Dorsolateral prefrontal cortex (tissue), 122 donors: ENCODE measurements at places on chromosomes 16 and 17.
A peak's percentile ranks its signal among the peaks of the same experiment; 100 is the strongest.

- DNase-seq: no peak
Measured at GRCh38 chr16:30443631-30444030, 2.0 kb downstream of the SEPHS2 start.

DNA sequence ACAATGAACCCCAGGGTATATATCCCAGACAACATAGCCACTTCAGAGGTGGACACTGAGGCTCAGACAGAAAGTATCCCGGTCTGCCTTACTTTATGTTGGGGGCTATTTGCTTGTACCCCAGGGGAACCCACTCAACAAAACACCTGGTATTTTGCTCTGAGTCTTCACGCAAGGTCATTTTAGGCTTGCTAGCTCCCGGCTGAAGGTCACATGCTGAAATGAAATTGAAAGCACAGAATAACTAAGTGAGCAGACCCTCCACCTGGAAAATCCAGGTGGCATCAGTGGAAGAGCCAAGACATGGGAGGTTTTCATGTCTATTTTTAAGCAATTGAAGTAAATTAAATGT is 4.1 kb upstream of the KDM8 start:
- no peak for DNase-seq

GRCh38 chr17:18339933-18340332 is 23.4 kb downstream of the SHMT1 start:
- no peak for DNase-seq

GRCh38 chr16:68900009-68900408 is 56.7 kb downstream of the TANGO6 start:
- no peak for DNase-seq

DNA sequence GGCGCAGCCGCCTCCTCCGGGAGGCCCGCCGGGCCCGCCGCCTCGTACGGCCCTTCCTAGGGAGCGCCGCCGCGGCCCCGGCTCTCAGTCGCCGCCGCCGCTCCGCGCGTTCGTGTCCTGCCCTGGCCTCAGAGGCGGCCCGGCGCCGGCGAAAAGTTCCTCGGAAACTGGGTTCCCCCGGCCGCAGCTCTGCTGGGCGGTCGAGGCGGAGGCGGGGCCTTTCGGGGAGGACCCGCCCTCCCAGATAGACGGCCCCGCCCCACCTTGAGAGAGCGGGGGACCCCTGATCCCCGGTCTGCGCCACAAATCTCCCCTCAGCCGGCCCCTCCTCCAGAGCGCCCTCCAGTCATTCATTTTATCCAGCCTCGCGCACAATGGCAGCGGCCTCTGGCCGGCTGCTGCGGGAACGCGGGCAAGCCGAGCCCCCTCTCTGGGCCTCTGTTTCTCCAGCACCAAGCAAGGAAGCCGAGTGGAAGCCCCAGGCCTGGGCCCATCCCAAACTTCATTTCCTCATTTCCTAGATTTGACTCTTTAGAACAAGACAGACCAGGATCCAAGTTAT is at the start of gene SREBF1:
Gene SREBF1 (minus strand): TSS at position 169 of the 562 bp plus-strand sequence. CDS start 169 bp downstream, outside the sequence.
- no peak for DNase-seq

DNA sequence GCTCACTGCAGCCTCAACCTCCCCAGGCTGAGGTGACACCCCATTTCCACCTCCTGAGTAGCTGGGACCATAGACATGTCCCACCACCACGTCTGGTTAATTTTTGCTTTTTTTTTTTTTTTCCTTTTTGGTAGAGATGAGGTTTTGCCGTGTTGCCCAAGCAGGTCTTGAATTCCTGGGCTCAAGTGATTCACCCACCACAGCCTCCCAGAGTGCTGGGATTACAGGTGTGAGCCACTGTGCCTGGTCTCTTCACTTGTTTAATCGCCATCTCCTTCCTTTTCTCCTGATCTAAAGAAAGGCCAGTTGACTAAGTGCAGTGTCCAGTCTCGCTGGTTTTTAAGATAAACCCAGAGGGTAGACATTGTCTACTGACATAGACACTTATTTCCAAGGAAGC is 152.0 kb downstream of the C16orf95 start:
- no peak for DNase-seq

GRCh38 chr17:64689106-64689505 is 27.0 kb upstream of the SMURF2 start:
- no peak for DNase-seq

DNA sequence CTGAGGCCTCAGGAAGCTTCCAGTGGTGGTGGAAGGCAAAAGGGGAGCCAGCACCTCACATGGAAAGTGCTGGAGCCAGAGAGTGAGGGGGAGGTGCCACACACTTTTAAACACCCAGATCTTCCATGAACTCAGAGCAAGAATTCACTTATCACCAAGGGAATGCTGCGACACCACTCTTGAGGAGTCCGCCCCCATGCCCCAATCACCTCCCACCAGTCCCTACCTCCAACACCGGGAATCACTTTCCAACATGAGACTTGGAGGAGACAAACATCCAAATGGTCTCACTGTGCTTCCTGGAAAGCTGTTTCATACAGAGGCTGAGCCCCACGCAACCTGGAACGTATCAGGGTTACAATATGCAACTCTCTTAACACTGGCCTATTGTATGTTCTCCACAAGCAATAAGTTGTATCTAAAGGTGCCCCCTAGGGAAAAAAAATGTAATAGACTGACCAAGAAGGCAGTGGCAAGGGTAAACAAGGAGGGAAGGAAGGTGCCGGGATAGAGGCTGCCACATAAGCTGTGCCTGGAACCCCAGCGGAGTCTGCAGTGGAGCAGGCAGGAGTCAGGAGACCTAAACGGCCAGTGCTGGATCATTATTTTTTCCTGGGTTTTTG is 106.7 kb upstream of the FOXF1 start:
- no peak for DNase-seq

GRCh38 chr17:14337596-14338079 is 36.8 kb downstream of the HS3ST3B1 start:
- no peak for DNase-seq

DNA sequence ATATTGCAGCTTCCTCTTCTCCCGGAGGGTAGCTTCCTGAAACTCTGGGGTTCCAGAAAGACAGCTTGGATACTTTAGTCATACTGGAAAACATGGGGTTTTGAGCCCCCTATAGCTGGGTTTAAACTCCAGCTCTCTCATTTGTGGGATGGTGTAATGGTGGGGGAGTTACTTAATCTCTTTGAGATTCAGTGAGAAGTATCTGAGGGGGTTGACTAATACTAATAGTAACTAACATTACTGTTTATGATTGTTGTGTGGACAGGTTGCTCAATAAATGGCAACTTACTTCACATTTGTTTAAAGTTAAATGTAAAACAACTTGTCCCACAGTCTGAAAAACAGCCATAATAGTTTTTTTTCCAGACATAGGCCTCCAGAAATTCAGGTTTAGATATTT is 5.1 kb upstream of the SUZ12 start:
- no peak for DNase-seq

GRCh38 chr17:46135126-46135812 is 58.0 kb downstream of the KANSL1 start:
- no peak for DNase-seq

DNA sequence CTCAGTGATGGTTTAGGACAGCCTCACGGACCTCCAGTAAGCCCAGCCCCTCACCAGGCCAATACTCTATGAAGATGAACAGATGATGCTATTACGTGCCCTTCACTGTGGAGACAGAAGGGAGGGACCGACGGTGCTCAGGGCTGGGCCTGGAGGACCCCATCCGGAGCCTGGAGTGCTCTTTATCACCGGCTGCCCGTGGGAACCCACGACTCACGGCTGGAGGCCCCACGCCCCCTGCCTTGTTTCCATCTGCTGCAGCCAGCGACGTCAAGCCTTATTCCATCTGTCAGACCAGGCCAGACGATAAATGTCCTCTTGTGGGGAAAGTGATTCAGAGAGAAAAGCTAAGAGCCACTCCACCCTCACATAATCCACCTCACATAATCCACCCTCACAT is 4.0 kb upstream of the TIMM22 start:
- no peak for DNase-seq

- DNase-seq: no peak
Measured at GRCh38 chr17:15274017-15274416, 8.9 kb upstream of the PMP22 start.

GRCh38 chr17:17146786-17147406 is 59.2 kb downstream of the PLD6 start:
- DNase-seq: no peak

- no peak for DNase-seq
Measured at GRCh38 chr17:2194889-2195335, 108.7 kb downstream of the SMG6 start.

- peak; percentile 63 for DNase-seq
Measured at GRCh38 chr17:77963441-77963840, 4.9 kb downstream of the TNRC6C start.

DNA sequence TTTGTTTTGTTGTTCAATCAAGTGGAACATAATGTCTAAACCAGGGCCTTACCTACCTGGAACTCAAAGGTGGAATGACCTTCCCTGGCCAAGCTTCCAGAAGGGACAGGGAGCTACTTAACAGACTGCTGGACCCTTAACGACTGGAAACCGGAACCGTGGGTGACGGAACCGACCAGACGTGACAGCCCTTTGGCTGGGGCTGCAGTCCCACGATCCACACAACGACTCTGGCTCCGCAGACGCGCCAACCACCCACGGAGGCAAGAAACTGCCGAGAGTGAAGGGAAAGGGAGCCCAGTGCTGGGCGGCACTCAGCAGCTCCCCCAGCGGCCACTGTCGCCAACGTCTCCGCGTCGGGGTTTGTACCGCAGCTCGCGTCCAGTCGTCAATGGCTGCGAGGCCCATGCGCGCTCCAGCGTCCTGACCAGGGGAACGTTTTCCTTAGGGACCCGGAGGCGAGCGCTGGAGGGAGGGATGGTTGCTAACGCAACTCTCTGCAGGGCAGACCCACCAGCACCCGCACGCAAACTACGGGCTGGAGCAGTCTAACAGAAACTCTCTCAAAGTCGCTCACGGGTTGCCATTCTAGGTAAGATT is 5.5 kb upstream of the KIF22 start:
- DNase-seq: peak; percentile 77

- DNase-seq: peak; percentile 99
Measured at GRCh38 chr17:74987418-74987908, at the start of gene CDR2L. Gene CDR2L (plus strand): TSS chr17:74987632. CDS start chr17:74988044, 412 bp downstream.

DNA sequence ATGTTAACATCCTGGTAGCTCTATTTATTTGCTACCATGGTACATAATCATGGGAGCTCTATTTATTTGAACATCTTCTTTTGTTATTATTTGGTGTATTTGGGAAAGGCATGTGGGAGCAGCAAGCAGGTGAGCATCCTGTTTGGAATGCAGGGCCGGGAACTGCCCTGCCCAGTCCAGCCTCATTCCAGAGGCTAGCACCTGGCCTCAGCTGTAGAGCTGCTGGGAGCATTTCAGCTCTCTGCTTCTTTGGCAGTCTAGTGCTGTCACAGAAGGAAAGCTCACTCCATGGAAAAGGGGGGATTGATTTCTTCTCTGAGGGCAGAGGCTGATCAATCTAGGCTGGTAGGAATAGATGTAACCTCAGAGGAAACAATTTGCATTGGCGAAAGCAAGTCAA is 112.5 kb downstream of the WWOX start:
- DNase-seq: no peak

DNA sequence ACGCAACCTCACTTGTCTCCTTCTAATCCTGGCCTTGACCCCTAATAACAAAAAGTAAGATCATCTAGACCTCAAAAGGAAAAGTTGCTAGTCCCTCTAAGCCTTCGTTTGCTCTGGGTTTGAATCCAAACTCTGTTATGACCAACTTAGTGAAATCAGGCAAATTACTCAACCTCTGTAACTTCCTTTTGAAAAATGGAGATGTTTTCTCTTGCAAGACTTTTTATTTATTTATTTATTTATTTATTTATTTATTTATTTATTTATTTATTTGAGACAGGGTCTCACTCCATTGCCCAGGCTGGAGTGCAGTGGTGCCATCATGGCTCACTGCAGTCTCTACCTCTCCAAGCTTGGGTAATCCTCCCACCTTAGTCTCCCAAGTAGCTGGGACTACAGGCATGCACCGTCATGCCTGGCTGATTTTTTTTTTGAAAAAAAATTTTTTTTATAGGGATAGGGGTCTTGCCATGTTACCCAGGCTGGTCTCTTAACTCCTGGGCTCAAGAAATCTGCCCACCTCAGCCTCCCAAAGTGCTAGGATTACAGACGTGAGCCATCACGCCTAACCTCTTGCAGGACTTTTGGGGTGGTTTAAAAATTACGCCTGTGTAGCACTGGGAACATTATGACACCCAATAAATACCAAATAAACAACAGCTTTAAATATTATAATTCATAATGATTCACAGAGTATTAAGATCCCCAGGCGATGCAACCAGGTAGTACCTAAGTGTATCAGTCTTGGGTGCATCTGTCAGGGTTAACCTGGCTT is 63.4 kb downstream of the PITPNC1 start:
- no peak for DNase-seq

- DNase-seq: peak; percentile 8
Measured at GRCh38 chr17:77325577-77326075, 184.9 kb downstream of the SEC14L1 start.

GRCh38 chr17:773467-774312 is 8.4 kb downstream of the GLOD4 start:
- DNase-seq: no peak

GRCh38 chr16:12323007-12323758 is 346.6 kb downstream of the SNX29 start:
- no peak for DNase-seq
